ENCODE measurements at places on chromosomes 1 and 21. TPM values are rescaled to one million over a fixed set of nuclear protein-coding genes. Genes with fewer than 3 reads are reported as not detected.

DNA sequence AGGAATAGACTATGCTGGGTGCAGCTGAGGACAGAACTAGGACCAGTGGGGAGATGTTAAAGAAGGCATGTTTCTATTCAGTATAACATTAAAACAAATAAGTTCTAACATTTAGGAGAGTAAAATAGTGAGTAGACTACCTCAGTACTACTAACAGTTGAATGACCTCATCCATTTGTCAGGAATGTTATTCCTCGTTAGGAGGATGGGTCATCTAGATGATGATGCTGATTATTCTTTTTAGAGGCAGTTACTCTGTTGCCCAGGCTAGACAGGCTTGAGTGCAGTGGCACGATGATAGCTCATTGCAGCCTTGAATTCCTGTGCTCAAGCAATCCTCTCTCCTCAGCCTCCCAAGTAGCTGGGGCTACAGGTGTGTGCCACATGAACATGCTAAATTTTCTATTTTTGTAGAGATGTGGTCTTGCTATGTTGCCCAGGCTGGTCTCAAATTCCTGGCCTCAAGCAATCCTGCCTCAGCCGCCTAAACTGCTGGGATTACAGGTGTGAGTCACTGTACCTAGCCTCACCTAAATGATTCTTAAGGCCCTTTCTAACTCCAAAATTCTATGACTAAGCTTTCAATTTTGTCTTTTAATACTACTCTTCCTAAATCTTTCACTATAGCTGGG is 9.3 kb downstream of the EEIG2 start:
- no peak for DNase-seq

- DNase-seq, result no peak
Observed at GRCh38 chr1:160569806-160570205, 9.5 kb downstream of the CD84 start.

Gene KCNT2
- 0.34 TPM for total RNA-seq

Gene OR2T34
- total RNA-seq, result not detected

Gene TSNAX
- 18.8 TPM for total RNA-seq

Gene GJA8
- total RNA-seq, result not detected

Gene OR2L8
- not detected for total RNA-seq

DNA sequence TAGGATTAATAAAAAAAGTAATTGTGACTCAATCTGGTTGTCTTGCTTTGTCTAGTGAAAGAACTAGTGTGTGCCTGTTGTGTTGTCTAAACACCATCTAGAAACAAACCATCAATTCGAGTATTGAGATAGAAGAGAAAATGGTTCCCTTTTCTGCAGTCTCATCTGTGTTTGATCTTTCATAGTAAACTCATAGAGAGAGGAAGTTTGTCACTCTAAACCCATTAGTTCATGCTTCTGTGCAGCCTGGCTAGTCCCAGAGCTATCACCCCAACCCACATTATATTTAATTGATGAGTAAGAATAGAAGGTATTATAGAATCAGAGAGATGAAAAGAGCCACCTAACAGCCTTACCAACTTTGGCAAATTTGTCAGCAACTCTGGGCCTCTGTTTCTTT is 99.5 kb downstream of the TGFB2 start:
- no peak for DNase-seq

DNA sequence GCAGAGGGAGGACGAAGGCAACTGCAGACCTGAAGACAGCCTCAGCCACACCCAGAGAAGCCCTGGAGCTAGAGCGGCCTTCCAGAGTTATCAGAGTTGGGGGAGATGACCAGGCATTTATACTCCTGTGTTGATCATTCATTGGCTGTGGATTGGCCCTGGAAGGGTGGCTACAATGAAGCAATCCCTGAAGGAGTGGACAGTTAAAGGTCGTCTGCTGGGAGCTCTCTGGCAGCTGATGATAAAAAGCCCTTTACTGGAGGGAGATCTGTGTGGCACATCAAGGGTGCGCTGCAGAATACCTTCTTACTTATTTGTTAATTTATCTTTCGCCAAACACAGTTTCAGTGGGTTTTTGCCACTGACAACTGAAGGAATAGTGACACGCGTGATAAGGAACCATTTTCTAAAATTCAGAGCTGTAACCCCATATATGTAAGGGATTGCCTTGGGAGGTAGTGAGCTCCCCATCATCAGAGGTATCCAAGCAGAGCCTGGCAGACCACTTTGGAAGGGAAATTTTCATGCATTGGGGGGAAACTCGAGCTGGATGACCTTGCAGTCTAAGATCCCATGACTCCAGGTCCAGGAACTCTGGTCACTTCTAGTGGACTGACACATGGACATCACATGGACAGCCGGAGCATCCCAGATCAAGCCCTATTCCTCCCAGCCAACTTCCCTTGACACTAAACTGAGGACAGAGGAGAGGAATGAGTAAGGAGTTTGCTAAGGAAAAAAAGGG is 126.4 kb upstream of the GADD45A start:
- no peak for DNase-seq

Gene SMG5
- total RNA-seq, result 68.0 TPM

DNA sequence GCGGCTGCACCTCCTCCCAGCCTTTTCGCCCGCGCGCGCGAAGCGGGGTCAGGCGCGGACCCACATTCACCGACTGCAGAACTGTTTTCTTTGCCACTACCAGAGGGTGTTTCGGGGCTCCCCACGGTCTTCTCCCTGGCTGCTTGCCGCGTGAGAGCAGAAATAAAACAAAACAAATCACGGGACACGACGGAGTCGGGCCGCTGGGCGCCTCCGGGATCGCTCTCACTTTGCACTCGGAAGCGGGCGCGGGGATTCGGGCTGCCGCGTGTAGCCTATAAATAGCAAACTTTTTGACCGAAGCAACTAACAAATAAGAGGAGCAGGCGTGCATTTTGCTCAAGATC is 412.3 kb upstream of the ESRRG start:
- no peak for DNase-seq

DNA sequence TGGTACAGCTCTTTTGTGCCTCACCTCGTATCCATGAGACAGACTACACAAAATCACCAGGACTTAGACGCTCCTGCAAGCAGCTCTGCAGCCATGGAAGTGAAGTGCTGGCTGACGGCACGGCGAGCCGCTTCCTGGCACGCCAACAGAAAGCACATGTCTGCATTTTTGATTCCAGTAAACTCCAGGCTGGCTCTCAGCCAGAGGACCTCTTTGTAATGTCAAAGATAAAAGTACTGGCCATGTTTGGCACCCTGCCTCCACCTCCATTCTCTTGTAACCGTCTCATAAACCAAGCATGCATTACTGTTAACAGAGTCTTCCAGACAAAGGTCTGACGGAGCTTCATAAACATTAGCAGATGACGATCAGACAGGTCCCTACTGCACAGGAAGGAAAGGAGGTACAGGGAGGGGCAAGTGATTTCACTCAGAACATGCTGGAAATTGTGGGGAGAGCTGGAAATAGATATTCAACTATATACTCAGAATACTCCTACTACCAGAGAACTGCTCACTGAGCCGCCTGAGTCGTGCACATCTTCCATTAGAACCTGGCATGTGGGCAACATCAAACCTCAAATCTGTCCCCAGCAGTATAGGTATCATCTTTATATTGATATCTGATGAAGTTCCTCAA is 632.0 kb downstream of the SMYD3 start:
- DNase-seq, result no peak

Gene PLEKHA6
- total RNA-seq, result 13.4 TPM

DNA sequence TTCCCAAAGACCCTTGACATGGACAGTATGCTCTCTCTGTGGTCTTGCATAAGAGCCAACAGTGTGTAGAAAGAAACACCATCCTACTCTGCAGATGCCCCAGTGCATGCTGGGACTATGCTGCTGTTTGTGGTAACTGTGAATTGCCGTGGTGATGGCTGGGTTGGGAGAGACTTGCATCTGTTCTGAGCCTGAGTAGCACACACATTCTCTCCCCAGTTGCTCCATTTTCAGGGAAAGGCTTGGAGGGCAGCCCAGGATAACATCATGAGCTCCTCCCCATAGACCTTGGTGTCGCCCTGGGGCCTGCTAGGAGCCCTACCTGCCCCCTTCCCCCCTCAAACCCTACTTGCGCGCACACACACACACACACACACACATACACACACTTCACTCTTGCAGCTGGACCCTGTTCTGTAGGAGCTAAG is 120.9 kb upstream of the IPO9 start:
- DNase-seq, result no peak

- no peak for DNase-seq
Observed at GRCh38 chr1:193402977-193403376, 216.6 kb upstream of the B3GALT2 start.

- DNase-seq, result no peak
Observed at GRCh38 chr21:41170442-41170841, 2.5 kb downstream of the BACE2 start.

DNA sequence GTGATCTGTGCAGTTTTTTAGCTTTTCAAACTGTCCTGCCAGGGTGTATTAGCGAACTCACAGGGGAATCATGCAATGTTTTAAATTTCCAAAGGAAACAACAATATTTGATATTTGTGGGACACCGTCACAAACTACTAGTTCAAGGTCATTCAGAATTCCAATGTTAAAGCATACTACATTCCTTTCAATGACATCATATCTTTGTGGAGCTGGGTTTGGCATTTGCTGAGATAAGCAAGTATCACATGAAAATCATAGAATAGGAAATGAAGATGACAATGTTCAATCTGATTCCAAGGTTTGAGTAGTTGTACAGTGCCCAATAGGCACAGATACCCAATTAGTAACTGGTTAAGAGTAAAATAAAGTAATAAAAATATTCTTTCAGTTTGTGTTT is 35.6 kb downstream of the NUF2 start:
- DNase-seq, result no peak

Gene SH2D1B
- total RNA-seq, result not detected

GRCh38 chr1:16724718-16725438 is 15.4 kb upstream of the RNU1-4 start:
- DNase-seq, result peak; percentile 77

DNA sequence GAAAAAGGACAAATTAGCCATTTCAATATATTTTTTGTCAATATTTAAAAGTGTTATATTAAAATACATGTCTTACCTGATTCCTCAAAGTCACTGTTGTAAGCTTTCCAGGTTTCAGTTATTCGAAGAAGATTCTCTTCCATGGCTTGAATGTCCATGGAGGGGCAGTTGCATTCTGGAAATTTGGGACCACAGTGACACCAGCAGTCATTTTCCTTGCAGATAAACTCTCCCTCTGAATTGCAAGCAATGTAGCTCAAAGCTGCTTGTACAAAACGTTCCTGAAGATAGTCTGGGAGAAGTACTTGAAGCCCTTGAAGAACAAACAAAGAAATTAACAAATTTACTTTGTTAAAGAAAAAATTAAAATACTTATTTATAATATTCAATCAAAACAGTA is 251.7 kb downstream of the BRINP3 start:
- DNase-seq, result no peak

GRCh38 chr1:227415115-227415790 is 97.0 kb upstream of the CDC42BPA start:
- no peak for DNase-seq

All from suprapubic skin (tissue), 4 donors.